Activated gamma-delta T cell treated with anti-CD3 and anti-CD28 coated beads, Interleukin-2, amount 50 U/mL, for 16 hours (primary cell): ENCODE measurements at places on chromosomes 4 and X.

DNA sequence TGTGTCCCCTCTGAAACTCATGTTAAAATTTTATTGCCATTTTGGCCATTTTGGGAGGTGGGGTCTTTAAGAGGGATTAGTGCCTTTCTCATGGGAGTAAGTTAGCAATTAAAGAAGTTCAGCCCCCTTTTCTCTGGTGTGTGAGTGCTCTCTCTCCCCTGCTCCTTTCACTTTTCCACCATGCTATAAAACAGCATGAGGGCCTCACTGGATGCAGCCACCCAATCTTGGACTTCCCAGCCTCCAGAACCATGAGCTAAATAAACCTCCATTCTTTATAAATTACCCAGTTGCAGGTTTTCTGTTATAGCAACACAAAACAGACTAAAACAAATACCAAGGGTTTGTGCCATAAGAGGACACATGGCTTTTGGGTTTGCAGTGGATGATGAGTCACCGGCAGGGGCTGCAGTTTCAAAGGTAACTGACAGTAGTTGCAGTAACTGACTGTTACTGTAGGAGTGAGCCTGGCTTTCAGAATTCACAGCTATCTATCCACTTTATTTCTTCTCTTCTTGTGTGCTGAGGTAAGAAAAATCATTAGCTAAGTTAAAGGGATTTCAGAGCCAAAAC is 121.5 kb downstream of the PPEF1 start:
- DNase-seq: no peak

GRCh38 chrX:115521741-115522140 is 39.2 kb upstream of the PLS3 start:
- DNase-seq: no peak

DNA sequence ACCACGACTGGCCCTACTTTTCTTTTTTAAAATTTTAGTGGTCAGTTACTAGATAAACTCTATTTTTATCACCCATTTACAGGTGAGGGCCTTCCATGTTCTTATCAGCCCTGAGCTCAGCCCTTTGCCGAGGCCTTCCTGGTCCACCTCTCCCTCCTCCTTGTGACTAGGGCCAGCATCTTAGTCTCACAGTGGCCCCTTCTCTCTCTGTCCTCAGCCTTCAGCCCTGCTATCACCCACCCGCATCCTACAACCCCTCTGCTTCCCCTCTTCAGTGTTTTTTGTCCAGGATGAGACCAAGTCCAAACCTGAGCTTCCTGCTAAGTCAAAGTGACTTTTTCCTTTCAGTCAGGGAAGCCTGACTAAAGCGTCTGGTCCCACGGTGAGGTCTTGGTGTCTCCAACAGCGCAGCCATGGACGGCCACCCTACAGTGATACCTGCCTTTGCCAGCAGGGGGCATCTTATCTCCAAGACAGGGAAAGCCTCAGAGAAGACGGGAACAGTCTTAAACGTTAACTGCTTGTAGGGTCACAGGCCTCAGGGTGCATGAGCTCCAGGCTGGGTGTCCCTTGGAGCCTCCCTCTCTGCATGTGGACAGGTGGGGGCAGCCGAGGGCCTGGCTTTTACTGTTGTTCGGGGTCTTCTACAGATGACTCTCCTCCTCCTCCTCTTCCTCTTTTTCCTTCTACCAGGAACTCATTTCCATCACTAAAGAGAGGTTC is 11.7 kb upstream of the GAGE10 start:
- DNase-seq: peak; percentile 41

DNA sequence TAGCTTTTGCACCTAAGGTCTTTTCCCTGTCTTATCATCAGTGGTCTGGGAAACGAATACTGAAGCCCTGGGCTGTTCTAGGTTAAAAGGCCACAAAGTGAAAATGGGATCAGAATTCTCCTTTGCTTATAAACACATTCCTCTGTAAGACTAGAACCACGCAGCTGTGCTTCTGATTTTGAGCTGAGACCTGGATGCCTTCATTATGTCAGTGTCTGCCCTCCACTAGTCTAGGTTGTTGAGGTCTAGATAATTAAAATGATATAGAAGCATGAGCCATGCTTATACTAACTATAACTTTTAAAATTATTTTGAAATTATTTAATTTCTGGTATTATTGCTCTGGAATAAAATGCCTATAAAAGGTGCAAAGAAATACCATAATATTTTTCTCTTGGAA is 403.9 kb downstream of the ADGRL3 start:
- no peak for DNase-seq

GRCh38 chrX:117376460-117376859 is 740.1 kb downstream of the KLHL13 start:
- no peak for DNase-seq

DNA sequence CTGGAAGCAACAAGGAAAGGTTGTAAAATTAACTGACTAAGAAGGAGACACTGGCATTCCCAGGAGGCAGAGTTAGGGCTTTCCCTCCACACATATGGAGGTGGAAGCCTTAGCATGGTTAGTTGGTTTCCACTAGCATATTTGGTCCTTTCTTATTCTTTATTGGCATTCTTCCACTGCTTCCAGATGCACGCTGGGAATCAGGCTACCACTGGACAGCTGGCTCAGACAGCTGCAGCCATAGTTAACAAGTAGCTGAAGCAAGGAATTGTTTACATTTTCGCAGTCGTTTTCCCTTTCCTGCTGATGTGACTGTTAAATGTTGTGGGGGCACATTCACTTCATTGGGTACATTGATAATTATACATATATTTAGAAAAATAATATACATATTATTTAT is 169.2 kb downstream of the GRIA2 start:
- DNase-seq: no peak

- DNase-seq: no peak
Measured at GRCh38 chrX:129653971-129654651, 645 bp downstream of the APLN start.

DNA sequence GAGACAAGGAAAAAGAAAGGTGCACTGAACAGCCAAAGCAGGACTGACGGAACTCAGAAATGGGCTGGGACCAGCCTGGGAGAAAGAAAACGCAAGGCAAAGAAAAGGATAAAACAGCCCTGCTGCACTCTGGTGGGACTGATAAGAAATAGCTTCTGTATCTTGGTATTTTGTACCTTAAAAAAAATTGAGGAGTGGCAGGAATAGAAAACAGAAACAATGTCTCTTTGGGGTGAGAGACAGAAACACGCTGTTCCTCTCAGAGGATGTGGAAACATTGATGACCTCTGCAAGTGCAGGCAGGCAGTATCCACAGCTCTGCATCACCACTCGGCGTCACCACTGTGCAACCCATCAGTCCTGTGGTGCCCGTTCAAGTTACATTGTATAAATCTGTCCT is 152.5 kb upstream of the SPRY1 start:
- DNase-seq: no peak

GRCh38 chr4:2079006-2079405 is 19.9 kb downstream of the NAT8L start:
- no peak for DNase-seq

DNA sequence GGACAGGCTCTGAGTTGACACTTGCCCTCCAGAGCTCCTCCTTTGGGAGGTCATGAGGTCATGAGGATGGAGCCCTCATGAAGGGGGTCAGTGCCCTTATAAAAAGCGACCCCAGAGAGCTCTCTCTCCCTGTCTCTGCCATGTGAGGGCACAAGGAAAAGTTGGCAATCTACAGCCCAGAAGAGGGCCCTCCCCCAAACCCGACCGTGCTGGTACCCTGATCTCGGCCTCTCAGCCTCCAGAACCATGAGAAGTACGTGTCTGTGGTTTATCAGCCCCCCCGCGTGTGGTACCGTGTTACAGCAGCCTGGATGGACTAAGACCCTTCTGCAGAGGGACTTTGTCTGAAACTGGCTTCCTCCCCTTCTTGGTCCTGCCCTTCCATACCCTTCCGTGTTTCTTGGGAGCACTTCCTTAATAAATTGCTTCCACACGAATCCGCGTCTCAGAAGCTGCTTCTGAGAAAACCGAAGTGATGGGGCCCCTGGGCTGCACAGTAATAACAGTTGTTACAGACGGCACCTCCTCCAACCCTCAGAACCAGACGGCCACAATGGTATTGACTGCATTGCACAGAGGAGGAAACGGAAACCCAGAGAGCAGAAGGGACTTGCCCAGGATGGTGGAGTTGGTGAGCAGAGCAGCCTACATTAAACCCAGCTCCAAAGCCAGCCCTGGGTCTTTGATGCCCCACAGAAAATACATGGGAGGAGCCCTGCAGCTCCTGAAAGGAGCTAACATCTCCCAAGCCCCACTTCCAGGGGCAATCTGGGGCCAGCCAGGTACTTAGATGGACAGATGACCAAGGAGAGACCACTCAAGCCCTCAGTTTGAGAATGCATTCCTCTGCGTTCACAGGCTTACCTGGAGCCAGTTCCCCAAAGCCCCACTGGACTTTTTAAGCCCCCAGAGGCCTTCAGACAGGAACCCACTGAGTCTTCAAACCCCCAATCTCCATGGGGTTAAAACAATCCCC is 242.7 kb downstream of the BCOR start:
- DNase-seq: peak; percentile 72

DNA sequence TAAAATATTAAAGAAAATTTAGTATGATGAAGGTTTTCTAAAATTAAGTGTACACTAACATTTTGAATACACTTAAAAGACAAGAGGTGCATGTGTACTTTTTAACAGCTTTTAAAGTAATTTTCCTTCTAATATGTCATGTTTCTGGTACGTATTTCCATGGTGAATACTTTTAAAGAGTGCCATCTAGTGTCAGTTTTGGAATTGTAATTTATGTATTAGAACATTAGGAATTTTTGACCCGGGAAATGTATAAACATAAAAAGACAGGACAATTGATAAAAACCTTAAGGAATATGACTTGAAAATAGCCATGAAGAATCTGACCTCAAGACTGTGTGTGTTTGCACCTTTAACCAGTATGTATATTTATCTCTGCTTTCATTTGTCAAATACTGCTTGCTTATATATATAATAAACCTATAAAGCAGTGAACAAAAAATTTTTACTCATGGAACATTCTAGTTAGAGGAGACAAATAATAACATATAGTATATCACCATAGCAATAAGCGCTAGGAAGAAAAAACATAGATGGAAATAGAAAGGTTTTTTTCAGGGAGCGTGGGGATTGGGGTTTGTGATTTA is 7.2 kb downstream of the GSTCD start:
- no peak for DNase-seq

- no peak for DNase-seq
Measured at GRCh38 chr4:83174844-83175414, 60.4 kb upstream of the PLAC8 start.

- DNase-seq: no peak
Measured at GRCh38 chr4:78058591-78059523, 1.7 kb downstream of the FRAS1 start.

- no peak for DNase-seq
Measured at GRCh38 chrX:21806691-21807090, 32.7 kb upstream of the MBTPS2 start.

GRCh38 chr4:61070269-61070668 is 129.9 kb upstream of the ADGRL3 start:
- no peak for DNase-seq

DNA sequence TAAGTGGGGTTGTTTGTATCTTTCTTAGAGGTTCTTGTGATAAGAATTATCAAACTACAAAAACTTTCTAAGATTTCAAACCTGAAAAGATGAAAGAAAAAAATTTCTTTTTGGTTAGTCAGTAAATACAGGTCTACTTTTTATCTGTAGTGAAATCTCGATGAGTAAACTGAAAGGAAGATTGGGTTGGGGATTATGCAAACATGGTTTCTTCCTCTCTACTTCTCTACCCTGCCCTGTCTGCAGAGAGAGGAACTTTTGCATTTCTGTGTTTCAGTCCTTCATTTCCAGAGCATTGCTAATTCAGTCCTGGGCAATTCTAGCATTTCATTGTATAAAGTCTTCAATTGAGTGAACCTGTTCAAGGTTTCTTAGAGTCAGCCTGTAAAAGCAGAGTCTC is 51.6 kb upstream of the IL2 start:
- no peak for DNase-seq

DNA sequence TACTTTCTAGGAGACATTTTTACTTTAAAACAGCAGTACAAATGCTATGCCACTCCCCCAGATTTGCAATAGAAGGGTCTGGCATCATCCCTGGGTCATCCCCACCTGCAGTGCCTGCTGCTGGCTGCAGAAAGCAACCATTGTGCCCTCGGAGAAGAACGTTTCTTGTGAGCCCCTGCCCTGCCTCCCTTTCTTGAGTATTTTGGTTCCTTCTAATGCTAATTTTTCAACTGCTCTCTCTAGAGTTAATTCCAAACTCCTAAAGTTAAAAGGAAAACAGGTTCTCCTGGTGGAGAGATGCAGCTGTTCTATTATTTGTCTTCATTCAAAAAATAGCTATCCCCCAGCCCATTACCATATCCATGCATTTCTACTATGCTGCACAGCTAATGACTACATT is 107.1 kb downstream of the IDS start:
- no peak for DNase-seq

- DNase-seq: no peak
Measured at GRCh38 chrX:131187206-131187605, 101.9 kb downstream of the IGSF1 start.

GRCh38 chr4:27059446-27059845 is 198.8 kb downstream of the STIM2 start:
- DNase-seq: no peak

DNA sequence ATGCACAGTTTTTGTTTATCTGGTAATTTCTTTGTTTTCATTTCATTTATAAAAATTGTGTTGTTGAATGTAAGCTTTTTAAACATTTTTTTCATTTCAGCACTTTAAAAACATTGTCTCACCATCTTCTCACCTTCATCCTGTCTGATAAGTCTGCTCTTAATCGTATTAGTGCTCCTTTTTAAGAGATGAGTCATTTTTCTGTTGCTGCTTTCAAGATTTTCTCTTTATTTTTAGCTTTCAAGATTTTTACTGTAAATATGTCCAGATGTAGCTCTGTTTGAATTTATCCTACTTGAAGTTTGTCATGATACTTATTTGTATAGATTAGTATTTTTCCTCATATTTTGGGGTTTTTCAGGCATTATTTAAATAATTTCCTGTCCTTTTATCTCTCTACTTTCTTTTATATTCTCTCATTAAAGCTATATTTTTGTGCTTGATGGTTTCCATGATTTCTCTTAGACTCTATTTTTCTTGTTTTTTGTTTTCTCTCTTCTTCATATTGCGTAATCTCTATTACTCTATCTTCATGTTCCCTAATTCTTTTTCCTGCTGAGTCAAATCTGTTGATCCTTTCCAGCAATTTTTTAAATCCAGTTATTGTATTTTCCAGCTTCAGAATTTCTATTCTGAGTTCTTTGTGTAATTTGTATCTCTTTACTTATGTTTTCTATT is 1400.4 kb upstream of the PCDH7 start:
- DNase-seq: no peak

GRCh38 chr4:47736555-47736954 is 101.3 kb downstream of the CORIN start:
- DNase-seq: no peak

- no peak for DNase-seq
Measured at GRCh38 chr4:87574996-87575395, 33.3 kb upstream of the DSPP start.

- DNase-seq: no peak
Measured at GRCh38 chrX:40266490-40267333, 169.0 kb upstream of the BCOR start.

DNA sequence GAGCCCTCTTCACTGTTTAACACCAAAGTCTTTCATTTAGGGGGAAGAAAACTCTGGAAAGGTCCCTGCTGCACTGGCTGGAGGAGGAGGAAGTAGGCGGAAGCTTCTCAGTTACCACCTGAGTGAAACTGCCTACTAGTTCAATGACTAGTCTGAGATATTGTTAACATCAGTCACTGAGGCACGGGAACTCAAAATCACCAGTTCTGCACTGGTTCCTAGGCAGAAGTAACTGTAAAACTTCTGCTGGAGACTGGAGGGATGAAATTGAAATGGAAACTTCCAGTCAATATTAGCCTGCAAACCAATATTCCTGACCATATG is 178.3 kb downstream of the SNCA start:
- DNase-seq: no peak
